Stimulated activated CD8-positive, alpha-beta memory T cell treated with anti-CD3 and anti-CD28 coated beads, Interleukin-15, amount 100 ng/mL, for 24 hours (primary cell): ENCODE measurements at places on chromosomes 7 and 10.

- DNase-seq: no peak
Measured at GRCh38 chr10:6198171-6198570, 4.6 kb upstream of the PFKFB3 start.

DNA sequence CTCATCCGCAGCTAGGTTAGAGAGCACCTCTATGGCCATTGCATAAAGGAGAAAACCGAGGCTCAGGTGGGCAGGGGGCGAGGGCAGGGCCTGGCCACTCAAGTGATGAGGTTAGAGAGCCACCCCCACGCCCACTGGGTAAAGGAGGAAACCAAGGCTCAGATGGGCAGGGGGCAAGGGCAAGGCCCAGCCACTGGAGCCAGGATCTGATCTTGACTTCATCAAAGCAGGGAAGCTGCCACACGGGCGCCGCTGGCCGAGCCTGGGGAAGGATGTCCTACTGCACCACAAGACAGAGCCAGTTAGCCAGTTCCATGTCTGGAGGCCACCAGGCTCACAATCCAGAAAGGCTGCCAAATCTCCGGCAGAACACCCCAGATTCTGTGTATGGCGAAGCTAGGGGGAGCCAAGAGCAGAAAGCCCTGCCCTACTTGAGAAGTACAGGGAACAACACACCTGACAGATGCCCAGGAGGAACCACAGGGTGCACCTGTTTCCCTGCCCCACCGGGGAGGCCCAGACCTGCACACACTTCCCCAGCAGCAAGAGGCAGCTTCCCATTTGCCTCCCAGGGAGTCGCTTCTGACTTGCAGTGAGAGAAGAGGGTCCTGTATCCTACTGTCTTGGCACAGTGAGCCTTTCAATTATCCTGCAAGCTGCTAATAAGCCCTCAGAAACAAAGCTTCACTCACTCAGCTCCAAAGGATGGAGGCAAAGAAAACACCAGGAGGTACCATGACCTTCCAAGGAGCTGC is 101.9 kb downstream of the TNS3 start:
- DNase-seq: no peak

- no peak for DNase-seq
Measured at GRCh38 chr10:10883737-10884136, 133.9 kb upstream of the CELF2 start.

- no peak for DNase-seq
Measured at GRCh38 chr7:98997846-98998245, 119.5 kb downstream of the TRRAP start.

DNA sequence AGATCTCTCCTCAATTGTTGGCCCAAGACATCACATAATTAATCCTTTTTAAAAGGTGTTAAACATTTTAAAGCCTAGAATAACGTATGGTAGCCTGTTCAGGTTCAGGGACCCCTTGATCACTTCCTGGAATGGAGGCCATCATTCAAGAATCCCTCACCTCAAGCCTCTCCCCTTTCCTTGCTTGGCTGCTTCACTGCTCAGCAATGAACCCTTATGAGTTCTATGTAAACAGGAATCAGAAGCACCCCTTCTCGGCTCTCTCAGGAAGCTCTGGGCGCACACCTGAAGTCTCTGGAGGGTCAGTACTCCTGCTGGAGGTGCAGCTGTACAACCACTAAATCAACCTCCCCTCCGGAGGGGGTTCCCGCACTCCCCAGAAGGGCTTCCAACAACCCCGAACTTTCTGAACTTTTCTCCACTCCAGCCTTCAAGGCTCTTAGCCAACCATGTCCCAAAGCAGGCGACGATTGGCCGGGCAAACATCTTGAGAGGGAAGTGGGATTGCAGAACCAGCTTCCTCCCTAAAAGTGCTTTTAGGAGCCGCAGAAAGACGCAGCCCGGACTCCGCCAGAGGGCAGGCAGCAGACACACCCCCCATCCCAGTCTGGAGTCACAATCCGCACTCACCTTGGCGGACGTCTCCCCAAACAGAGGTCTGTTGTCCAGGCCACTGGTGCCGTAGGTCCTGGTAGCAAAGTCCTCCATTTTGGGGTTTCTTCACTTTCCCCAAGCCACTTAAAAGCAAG is 562 bp downstream of the TMEM243 start:
- no peak for DNase-seq

DNA sequence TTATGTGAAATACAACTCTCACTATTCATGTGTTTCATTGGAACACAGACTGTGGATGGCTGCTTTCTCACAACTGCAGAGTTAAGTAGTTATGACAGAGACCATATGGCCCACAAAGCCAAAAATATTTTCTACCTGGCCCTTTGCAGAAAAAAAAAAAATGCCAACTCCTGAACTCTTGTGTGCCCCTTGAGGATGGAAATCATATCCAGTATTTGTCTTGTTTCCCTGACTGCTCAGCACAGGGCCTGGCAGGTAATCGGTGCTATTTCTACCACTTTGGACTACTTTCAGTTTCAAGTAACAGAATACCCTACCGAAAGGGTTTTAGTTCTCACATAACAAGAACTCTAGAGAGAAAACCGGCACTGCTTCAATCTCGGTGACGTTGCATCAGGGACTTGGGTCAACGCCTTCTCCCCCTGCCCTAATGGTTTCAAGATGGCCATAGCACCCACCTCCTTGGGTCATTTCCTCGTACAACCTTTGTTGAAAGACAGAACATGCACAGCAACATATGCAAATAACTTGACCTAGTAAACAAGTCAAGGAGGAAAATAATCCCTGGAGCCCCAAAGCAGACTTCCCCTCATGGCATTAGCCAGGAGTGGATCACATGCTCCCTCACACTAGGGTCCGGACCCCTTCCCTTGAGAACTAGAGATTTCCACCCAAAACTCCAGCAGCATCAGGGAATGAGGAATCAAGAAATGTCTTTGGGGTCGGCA is 11.8 kb upstream of the GPNMB start:
- DNase-seq: no peak

DNA sequence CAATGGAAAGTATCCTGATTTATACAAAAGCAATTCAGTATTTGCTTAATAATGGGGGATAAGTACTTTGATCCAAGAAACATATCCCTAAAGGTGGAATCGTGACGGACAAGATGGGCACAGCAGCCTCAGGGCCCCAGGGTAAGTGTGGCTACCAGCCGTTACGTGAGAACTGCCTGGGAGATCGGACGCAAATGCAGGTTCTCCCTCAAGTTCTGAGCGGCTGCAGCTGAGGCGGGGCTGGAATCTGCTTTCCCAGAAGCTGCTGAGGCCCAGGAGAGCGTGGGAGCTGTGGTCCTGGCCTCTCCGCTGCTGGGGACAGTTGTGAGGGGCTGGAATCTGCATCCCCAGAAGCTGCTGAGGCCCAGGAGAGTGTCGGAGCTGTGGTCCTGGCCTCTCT is 13.5 kb downstream of the FOXL3 start:
- no peak for DNase-seq

DNA sequence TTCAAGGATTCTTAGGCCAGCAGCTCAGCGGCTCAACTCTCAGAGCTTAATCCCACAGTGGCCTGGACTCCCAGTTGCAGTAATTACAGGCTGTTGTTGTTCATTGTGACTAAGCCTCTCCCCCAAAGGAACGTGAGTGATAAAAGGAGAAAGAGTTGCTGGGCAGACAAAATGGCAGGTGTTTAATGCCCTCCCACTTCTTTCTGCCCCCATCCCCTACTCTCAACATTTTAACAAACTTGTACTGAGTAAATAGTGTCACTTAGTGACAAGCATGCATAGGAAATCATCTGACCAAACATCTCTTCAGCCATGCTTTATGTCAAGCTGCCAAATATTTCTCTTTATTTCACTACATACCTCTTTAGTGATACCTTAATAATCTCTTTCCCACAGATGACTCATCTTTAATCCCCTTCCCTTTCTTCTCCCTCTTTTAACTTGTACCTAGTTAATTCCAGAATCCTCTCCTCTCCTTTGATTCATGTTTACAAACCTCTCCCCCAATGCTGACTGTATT is 12.4 kb upstream of the MTERF1 start:
- no peak for DNase-seq

DNA sequence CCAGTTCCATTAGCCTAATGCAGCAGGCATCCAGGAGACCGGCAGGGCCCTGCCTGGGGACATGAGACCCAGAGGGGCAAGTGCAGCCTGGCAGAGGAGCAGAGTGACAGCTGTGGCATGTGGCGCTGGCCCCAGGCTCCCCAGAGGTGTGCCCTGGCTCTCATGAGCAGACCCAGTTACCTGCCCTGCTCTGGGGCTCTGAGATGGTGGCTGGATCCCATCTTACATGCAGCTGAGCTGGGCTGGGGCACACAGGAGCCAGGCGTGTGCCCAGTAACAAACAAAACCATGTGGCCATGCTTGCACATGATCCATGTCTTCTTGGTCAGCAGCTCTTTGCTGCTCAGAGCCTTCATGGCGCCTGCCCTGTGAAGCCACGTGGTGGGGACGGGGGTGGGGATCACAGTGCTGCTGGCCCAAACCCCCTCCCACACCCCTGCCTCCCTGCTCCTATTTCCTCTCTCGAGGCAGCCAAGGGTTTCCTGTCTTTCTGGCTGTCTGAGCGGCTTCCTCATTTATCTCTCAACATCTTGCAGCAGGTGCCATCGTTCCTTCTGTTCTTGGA is 40.3 kb upstream of the GTF2I start:
- no peak for DNase-seq

GRCh38 chr10:61993711-61994401 is 92.4 kb downstream of the ARID5B start:
- no peak for DNase-seq

GRCh38 chr7:76165106-76165972 is 36.4 kb upstream of the SRRM3 start:
- DNase-seq: no peak

DNA sequence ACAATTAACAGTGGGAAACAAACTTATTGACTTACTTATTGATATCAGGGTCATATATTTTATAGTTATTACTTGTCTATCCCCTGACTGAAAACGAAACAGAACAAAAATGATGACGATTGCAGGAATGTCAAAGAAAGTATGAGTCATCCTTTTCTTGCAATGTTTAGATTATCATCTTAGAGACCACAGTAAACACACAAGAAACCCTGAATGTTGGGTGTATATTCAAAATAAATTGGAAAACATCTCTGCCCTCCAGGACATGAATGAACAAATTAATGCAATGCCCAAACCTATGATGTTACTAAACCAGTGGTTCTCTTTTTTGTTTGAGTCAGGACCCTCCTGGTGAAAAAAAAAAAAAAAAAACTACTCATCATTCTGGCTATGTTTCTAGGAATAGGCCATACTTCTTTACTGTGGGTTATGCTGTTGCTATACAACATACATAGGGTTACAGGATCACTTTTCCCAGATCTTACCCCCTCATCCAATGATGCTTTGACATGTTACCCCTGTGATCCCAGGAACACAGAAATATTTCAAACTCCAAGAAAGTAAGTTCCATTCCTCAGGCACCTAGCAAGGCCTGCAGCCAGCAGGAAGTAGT is 623.4 kb upstream of the IGFBP3 start:
- DNase-seq: no peak

DNA sequence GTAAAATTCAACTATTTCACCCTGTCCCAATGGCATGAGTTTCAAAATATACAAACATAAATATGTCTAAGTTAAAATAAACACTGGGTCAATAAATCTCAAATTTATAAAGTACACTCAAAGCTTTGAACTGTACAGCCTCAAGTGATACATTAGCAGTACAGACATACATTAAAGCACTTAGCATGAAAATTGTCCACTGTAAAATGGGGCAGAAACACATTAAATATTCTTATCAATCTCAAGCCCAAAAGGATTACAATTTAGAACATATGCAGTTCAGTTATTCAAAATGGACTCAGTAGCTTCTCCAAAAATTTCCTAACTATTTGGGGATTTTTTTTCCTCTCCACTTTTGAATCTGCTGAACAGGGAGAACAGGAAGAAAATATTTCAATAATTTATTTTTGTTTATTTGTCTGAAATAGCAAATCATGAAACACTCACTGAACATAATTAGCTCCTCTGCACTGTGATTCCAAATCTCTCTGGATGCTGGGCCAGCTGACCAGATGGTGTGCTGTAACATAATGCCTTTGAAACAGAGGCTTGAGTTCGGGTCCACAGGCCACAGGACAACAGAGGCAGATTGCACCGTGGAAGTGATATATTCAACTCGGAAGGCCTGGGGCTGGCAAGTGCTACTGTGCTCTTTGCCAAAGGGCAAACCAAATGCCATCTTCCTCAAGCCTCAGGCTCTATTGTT is 248.9 kb upstream of the LRRN3 start:
- DNase-seq: no peak

GRCh38 chr7:149719050-149719899 is 54.1 kb downstream of the ZNF467 start:
- no peak for DNase-seq

GRCh38 chr10:2150288-2150687 is 413.0 kb upstream of the ADARB2 start:
- DNase-seq: no peak

DNA sequence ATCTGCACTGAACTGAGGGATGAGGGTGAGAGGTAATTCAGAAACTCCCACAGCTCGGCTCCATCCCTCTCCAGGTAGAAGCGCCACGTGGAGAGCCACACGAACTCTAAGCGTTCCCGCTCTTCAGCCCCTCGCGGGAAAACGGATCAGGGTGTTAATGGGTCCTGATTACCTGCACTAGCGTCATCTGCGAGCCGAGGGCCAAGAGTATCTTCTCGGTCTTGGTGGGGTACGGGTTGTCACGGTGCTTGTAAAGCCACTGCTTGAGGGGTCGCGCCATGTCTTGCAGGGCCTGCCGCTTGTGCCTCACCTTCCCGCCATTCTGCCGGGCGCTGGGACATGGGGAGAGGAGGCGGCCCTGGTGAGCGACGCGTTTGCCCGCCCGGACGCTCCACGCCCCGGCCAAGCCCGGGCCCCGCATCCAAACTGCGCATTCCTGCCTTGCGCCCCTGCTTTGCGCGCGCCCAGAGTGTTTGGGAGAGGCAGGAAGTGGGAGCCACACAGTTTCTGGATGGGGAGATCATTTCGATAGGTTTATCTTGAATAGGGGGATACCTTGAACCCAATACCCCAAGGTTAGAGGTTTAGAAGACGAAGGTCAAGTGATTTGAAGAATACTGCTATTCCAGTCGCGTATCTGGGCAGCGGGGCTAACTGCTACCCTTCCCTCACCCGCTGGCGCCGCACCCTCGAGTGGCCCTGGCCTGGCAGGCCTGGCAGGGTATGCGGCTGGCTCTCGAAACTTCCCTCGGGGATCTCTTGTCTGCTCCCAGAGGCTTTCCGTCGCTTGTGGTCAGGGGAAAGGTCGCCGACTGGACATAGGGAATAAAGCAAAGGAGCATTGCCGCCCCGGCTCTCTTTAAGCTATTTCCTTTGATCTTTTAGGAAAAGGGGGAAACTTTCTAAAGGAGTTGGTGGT is 4.2 kb downstream of the MKX start:
- DNase-seq: no peak

- DNase-seq: no peak
Measured at GRCh38 chr10:93548376-93549071, 17.9 kb upstream of the FFAR4 start.

DNA sequence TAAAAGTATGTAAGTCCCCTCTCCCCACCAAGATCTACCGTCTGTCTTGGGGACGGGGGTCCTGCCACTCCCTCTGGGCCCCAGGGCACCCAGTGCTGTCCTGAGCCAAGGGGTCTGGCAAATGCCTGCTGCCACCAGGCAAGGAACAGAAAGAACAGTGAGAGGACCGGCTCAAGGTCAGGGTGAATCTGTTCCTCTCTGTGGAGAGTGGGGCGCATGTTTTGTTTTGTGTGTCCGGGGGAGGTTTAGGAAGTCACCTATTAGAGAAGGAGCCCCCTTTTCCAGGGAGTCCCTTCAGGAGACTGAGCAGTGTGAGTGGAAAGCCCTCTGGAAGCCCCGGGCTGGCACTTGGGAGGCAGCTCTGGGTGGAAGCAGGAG is 158.5 kb upstream of the RHEB start:
- no peak for DNase-seq
